ENCODE measurements at places on chromosomes 6 and 20.

GRCh38 chr20:45470262-45470931 lies 844 bp downstream of the WFDC2 start:
- DNase-seq = no peak

- DNase-seq = no peak
Observed at GRCh38 chr6:46329568-46329967, 158.8 kb upstream of the ENPP5 start.

DNA sequence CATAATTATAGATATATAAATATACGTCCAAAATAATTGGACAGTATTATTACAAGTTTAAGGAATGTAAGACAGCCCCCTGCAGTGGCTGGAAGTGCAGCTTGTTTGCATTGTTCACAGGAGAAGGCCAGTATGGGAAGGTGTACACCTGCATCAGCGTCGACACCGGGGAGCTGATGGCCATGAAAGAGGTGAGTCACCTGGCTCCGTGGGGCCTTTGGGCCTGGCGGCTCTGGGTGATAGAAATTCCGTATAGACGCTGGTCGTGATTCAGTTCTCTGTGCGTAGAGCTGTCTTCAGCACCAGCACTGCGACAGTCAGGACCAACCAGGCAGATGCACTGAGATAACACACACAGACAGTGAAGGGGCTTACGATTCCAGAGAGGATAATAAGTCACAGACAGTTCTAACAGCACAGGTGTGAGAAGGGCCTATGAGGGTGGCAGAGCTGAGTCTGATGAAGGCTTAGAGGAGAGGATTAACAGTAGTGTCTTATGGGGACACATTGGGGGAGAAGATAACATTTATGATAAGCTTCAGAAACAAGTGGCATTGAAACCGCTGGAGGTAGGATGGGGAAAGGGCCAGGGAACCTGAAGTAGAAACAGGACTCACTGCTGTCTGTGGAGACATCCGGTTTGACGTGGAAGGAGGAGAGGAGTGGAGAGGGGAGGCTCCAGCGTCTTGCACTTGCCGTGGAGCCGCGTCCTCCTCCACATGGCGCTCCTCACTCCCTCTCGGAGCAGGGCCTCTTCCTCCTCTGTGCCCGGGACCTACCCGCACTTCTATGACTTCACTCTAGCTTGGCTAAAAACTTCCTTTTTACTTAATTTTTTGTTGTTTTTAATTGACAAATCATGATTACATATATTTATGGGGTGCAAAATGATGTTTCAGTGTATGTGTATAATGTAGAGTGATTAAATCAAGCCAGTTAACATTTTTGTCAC lies 116.5 kb downstream of the MAP3K4 start:
- no peak for DNase-seq

DNA sequence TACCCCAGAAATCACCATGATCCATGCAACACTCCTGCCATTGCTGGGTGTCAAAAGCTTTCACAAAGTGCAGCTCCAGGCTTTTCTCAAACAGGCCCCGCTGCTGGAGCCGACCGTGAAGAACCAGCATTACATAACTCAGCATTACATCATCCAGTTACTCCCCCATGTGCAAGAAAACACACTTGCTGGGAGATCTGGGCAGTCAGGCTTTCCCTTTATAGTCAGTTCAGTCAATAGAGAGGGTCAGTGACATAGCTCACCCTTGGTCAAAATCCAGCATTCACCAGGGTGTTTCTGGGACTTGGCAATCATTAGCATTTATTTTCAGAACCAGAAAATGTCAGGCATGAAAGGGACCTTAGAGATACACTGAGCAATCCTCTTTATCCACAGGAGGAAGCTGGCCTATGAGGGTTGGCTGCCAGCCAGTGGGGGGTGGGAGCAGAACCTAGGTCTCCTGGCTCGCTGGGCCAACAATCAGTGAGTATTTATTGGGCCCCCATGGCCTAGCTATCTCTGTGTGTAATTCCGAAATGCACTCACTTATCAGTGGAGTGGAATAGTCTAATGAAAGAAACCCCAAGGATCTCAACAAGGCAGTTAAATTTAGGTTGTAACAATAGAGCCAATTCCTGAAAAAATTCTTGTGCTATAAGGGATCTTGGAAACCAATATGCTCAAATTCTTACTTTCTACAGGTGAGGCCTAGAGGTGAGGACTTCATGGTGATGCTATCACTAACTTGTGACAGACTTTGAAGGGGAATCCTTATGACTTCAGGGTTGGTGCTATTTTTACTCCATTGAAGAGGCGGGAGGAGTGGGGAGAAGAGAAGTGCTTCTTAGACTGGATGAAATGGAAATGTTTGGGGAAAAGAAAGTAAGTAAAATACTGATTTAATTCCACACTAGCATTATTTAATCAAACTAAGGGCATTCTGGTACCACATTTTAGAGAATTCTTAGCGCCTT lies 54.6 kb downstream of the LYRM4 start:
- DNase-seq = peak; percentile 29

- DNase-seq = no peak
Observed at GRCh38 chr20:60240415-60240814, 282.2 kb downstream of the CDH26 start.

DNA sequence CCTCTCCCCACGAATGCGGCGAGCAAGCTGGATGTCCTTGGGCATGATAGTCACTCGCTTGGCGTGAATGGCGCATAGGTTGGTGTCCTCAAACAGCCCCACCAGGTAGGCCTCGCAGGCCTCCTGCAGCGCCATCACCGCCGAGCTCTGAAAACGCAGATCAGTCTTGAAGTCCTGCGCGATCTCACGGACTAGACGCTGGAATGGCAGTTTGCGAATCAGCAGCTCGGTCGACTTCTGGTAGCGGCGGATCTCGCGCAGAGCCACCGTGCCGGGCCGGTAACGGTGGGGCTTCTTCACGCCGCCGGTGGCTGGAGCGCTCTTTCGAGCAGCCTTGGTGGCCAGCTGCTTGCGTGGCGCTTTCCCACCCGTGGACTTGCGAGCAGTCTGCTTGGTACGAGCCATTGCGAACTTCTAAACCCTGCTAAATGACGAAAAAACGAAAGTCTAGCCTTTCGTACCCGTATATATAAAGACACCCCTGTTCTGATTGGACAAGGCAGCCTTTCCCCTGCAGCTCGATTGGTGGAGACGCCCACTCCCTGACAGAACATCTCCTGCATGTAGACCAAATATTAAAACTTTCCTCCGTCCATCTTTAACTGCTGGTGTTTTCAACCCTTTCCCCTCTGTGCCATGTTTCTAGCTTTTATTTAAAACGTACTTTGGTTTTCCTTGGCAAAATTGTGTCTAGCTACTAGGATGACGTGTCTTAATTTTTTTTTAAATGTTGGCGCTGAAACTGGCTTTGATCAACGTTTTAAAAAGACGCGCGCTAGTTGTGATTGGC lies 109.8 kb downstream of the HFE start:
- DNase-seq = peak; percentile 93

GRCh38 chr6:1470040-1470439 lies 80.7 kb downstream of the FOXF2 start:
- no peak for DNase-seq

DNA sequence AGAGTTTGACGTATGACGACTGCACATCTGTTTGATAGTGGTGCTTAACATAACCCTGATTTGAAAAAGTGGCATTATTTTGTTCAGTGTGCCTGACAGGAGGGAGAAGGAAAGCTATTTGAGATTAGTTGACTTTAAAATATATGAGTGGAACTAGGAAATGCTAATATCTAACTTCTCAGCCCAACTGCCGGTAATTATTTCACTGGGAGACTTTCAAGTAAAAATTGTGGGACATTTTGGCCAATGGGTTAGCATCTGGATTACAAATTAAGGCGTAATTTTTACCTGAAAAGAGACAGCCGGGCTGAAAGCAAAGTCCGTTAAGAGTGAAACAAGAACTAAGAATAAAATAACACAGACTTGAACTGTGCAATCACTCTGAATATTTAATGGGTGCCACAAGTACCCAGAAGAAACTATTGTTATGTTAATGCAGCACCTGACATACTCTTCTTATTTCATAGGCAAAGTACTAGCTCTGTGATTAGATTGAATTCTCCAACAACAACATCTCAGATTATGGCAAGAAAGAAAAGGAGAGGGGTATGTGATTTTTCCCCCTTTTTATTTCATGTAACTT lies 2.0 kb downstream of the HEY2 start:
- no peak for DNase-seq

DNA sequence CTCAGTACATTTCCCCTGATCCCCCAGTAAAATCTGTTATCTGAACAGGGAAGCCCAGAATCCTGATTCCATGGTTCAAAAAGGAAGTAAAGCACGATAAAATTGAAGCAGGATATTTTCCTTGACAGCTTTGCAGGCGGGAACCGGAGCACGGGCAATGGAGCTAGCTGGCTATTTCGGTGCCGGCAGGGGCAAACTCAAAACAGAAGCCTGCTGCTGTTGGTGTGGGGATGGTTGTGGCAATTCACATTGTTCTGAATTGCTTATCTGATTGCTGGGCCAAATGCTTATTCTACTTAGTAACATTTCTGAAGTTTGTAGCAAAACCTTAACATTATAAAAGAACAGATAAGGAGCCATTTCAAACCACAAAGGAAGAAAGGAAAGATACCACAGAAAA lies 172.4 kb downstream of the MMS22L start:
- no peak for DNase-seq

DNA sequence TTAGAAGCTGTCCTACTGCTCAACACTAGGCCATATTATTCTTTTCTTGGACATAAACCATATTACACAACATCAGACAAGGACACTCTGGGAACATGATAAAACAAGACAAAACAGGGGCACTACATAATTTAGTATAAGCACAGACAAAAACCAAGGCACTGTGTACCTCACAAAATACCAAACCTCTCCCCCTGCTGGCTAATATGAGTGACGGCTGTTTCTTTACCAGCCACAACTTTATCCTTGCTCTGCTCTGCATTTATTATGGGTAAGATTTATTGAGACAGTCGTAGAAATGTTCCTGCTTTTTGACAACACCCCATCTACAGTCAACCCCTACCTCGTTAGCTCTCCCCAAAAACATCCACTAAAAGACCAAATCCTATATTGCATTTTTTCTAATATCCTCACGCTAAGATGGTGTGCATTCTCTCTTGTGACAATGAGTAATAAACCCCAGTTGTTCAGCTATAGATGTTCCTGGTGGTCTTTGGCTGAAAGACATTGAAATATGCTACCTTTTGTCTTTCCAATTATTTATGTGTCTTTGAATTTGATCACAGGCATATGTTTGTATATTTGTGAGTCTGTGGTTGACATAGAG lies 23.8 kb upstream of the POLR1H start:
- no peak for DNase-seq

DNA sequence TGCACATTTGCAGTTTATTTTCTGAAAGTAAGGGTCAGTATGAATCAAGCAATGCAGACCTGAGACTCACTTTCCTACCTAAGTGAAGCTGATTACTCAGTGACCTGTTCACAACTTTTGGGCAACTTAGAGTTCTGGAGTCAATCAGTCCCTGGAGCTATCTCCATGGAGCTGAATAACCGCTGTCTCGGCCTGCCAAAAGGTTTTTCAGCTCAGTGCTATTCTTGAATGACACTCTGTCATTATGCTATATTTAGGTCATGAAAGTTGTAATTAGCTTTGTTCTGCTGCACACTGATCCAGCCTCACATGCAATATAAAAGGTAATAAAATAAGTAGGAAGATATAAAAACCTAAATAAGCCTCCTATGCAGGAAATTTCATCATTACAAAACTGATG lies 356.0 kb downstream of the BMP2 start:
- no peak for DNase-seq

DNA sequence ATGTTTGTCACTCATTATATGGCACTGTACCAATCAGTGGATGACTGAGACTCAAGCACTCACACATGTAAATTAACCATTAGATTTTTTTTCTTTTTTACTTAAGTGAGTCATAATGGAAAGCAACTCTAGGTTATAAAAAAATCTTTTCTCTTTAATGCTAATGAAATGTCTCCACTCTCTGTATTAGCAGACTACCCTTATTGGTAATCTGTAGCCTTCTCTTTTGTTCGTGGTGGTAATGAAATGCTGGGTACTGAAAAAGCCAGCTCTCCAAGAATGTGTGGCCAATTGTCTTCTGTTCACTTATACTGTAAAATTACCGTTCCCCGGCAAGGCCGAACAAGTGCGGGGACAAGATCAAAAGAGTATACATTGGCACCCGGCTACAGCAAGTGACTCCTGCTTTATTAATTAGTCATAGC lies 69.0 kb downstream of the AFG1L start:
- DNase-seq = peak; percentile 16

- DNase-seq = no peak
Observed at GRCh38 chr20:19451923-19452295, 239.5 kb downstream of the SLC24A3 start.

GRCh38 chr6:79512014-79512413 lies 25.2 kb downstream of the LCA5 start:
- no peak for DNase-seq

- peak; percentile 21 for DNase-seq
Observed at GRCh38 chr6:74409447-74409846, 713.4 kb downstream of the CD109 start.

- no peak for DNase-seq
Observed at GRCh38 chr20:37234254-37234581, 27.4 kb downstream of the GHRH start.

- peak; percentile 75 for DNase-seq
Observed at GRCh38 chr6:72464791-72465691, 156.8 kb upstream of the KCNQ5 start.

GRCh38 chr6:106799031-106799894 lies 169.9 kb downstream of the QRSL1 start:
- peak; percentile 84 for DNase-seq

- peak; percentile 81 for DNase-seq
Observed at GRCh38 chr20:63536997-63537524, at the start of gene PTK6. TSS of gene PTK6 (minus strand) at chr20:63537376. CDS start at chr20:63537314, 62 bp downstream.

GRCh38 chr6:158028421-158028820 lies 46.8 kb downstream of the SYNJ2 start:
- no peak for DNase-seq

DNA sequence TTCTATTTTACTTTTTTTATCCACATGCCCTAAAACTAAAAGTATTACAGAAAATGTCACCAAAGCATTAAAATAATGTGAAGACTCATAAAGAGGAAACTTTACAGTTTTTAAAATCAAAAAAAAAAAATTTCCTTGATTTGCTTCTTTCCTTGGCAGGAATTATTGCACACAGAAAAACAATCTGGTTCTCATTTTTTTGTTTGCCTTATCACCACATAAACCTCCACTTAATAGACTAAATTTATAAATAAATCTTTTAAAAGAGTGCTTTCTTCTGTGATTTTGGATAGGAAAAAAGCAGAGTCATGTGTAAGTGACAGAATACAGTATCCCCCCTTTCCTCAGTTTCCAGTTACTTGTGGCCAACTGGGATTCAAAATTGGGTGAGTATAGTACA lies 695.1 kb upstream of the CITED2 start:
- no peak for DNase-seq

DNA sequence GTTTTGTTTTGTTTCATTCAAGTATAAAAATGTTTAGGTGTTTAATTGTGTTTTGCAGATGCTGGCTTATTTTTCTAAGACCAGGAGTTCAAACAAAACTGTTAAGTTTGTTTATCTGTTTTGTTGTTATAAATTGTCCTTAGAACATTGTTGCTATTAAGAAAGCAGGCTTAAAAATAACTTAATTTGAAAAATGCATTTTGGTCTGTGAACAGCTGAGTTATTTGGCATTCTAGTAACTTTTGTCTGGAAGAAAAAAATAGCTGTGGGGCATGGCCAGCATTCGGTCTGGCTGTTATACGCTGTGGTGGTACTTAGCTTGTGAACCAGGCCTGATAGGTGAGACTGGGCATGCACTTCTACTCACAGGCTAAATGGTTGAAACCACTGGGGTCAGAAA lies 37.8 kb downstream of the SLX4IP start:
- DNase-seq = no peak

GRCh38 chr6:4157506-4157905 lies 22.1 kb upstream of the ECI2 start:
- DNase-seq = no peak

Data from A172 (cell line).